ENCODE measurements at places on chromosomes 1 and 21. TPM values are rescaled to one million over a fixed set of nuclear protein-coding genes. Genes with fewer than 3 reads are reported as not detected.

The KIF21B gene
- 1.6 TPM for total RNA-seq

- no peak overlapping the region for H3K27ac ChIP-seq
- H3K4me3 ChIP-seq, result no peak overlapping the region
- no peak for DNase-seq
- H3K4me1 ChIP-seq, result no peaks in the 10 kb centered on the region
Observed at GRCh38 chr1:164382384-164382783, 176.6 kb upstream of the PBX1 start.

DNA sequence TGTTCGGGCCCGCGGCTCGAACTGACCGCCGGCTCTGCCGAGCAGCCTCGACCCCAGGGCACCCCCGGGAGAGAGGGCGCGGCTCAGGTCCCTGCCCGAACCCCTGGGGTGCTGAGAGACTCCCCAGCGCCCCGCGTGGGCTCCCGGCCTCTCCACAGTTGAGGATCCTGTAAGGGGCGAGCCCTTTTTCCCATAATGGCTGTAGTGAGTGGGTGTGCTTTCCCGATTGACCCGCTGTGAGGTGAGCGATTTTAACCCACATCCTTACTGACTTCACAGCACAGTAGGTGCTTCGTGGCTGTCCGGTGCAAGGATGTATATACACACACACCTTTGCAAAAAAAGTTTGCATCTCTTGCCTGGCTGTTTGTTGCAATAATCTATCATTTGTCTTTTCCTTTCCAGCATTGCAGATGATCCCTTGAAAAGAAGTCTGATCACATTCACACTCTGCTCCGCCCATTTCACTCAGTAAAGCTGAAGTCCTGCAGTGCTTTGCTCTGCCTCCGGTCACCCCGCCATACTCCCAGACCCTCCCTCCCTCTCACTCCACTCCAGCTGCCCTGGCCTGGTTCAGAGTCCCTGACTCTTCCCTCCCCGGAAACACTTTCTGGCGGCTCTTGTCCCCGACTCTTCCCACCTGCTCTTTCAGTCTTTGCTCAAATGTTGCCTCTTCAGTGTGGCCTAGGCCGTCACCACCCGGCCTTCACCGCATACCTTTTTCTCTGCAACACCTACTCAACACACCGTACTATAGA, 955 bp upstream of the UBE2G2 start:
- H3K27ac ChIP-seq, result peak overlapping the region; percentile 84
- peaks cover 33% of the 10 kb centered on the region for H3K4me1 ChIP-seq
- DNase-seq, result no peak
- H3K4me3 ChIP-seq, result peak overlapping the region; percentile 96
- peaks cover 7% of the 10 kb centered on the region for H3K36me3 ChIP-seq

The PCP4L1 gene
- total RNA-seq, result 9.0 TPM

The GBP7 gene
- total RNA-seq, result not detected

DNA sequence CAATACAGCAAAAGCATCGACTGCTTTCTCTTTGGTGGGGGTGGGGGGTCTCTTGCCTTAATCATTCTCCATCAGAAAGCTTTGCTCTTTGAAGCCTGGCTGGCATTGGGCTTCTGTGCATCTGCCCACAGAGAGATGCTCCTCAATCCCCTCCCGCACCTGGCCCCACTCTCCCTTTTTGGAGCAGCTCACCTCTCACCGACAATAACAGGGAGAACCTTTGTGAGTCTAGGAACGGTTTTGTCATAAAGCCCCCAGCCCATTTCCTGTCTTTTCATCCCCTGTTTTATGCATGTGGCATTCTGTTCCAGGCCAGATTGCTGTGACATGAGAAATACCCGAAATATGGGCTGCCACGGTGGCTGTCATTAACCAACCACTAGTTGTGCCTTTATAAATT, 469.0 kb upstream of the VAMP3 start:
- peaks cover 34% of the 10 kb centered on the region for H3K4me1 ChIP-seq
- H3K4me3 ChIP-seq, result no peak overlapping the region
- H3K36me3 ChIP-seq, result no peaks in the 10 kb centered on the region
- H3K27ac ChIP-seq, result no peak overlapping the region
- no peaks in the 10 kb centered on the region for H3K27me3 ChIP-seq
- peak; percentile 68 for DNase-seq

DNA sequence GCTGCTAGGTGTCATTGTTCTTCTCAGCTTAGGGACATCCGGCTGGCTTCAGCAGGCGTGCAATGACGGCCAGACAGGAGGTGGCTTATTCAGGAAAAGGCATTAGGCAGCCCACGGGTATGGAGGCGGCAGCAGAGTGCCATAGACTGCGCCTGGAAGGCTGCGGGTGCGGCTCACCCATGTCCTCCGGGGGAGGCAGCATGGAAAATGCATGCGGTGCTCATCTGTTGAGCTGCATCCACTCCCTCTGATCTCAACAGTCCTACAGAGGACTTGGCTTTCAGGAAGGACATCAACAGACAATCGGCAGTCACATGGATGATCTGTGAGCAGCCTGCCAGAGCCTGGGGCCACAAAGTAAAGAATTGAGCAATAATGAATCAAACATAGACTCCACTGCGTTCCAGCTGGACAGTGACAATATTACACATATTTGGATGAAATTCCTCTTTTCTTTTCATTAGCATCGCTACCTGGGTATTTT, 42.9 kb downstream of the UMODL1 start:
- no peak overlapping the region for H3K4me3 ChIP-seq
- H3K27ac ChIP-seq, result no peak overlapping the region
- H3K4me1 ChIP-seq, result peaks cover 10% of the 10 kb centered on the region
- DNase-seq, result no peak

DNA sequence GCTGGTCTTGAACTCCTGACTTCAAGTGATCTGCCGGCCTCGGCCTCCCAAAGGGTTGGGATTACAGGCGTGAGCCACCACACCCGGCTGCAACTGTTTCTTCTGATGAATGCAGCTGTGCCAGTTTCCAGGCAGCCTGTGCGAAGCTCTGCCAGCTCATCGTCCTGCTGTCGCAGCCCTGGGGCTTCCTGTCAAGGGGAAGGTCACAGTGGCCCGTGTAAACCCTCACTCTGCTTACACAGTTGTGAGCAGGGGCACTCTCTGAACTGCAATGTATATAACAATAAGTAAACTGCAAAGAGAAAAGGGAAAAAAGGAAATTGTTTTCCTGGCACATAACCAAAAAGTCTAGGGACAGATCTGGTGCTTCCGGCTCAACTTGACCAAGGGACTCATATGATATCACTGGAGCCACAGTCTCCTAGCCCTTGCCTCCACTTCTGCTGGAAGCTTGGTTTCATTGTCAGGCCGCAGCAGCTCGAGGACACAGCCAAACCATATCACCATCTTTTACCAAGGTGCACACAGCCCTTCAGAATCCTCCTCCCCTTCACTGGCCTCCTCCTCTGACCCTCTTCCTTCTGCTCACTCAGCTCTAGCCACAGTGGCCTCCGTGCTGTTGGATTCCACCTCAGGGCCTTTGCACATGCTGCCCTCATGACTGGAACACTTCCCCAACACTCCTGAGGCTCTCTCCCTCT, 22.8 kb upstream of the LBR start:
- peak overlapping the region; percentile 96 for H3K27ac ChIP-seq
- H3K27me3 ChIP-seq, result no peaks in the 10 kb centered on the region
- DNase-seq, result no peak
- peaks cover 82% of the 10 kb centered on the region for H3K4me1 ChIP-seq
- H3K4me3 ChIP-seq, result no peak overlapping the region
- H3K36me3 ChIP-seq, result no peaks in the 10 kb centered on the region

- DNase-seq, result no peak
- H3K36me3 ChIP-seq, result no peaks in the 10 kb centered on the region
- H3K4me3 ChIP-seq, result no peak overlapping the region
- no peaks in the 10 kb centered on the region for H3K4me1 ChIP-seq
- H3K27me3 ChIP-seq, result no peaks in the 10 kb centered on the region
Observed at GRCh38 chr1:14476170-14476955, 122.1 kb upstream of the KAZN start.

DNA sequence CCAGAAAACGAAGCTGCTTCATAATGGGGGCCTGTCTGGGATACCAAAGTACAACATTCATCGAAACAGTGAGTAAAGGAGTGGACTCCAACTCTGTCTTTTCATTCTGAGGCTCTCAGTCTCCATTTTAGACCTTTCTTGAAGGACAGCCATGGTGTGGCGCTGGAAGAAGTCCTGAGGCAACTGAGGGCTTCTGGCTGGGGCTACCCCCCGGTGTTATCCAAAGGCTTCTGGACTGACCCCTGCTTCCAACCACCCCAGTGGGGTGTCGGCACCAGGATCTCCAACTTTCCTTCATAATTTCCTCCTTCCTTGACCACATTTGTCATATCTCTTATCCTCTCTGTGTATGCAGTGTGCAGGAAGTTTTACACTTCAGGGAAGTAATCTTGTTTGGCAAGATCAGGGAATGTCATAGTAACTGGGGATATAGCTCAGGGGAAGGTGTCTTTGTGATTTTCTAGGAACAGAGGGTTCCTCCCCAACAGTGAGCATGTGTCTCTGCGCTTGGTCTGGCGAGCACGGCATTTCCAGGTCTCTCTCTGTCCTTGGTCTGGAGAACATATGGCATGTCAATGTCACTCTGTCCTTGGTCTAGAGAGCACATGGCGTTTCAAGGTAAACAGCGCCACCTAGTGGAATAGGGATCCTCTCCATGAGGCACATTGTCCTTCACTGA, 19.4 kb upstream of the BSDC1 start:
- no peak overlapping the region for H3K4me3 ChIP-seq
- H3K27ac ChIP-seq, result no peak overlapping the region
- no peak for DNase-seq
- no peaks in the 10 kb centered on the region for H3K36me3 ChIP-seq
- H3K4me1 ChIP-seq, result no peaks in the 10 kb centered on the region
- no peaks in the 10 kb centered on the region for H3K27me3 ChIP-seq

DNA sequence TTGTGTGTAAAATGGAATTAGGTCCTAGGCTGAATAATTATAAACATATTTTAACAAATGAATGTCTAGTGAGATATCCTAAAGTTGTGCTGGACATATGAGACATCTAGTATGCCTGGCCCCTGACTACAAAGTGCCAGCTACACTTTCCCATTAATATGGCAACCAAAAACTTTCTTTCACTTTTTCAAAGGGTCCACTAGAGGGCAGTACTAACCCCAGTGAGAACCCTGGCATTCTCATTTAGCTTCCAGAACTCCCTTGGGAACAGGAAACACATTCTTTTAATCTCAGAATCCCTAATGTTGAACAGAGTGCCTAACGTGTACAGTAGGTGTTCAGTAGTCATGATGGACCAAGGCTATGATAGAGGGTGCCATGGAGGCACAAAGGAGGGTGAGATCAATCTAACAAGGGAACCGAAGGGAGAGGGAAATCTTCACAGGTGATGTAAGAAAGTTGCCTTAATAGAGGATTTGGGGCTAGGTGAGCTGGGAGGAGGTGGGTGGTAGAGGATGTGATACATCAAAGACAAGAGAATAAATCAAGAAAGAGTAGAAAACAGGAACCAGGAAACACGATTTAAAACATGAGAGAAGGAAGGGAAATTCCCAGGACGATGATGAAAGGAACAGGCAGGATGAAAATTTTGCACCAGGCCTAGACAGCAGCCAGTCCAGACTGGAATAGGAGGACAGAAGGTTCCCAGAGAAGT, 41.6 kb downstream of the NSL1 start:
- no peaks in the 10 kb centered on the region for H3K36me3 ChIP-seq
- H3K27me3 ChIP-seq, result no peaks in the 10 kb centered on the region
- no peak for DNase-seq
- peaks cover 17% of the 10 kb centered on the region for H3K4me1 ChIP-seq
- H3K4me3 ChIP-seq, result no peak overlapping the region

DNA sequence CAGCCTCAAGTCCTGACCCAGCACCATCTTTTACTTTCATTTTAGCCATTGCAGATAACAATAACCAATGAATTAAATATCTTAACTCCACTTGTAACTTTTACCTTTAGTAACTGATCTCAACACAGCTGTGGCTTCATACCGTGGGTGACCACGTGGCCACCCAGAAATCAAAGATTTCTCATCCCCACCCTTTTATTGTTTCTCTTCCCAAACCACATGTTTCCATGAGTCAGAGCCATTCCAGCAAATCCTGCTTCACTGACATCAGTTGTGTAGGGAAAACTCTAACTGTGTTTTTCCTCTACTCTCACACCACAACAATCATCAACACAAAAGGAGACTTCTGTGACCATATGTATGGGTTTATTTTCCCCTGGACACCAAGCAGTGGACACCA, 25.1 kb upstream of the BRDT start:
- no peaks in the 10 kb centered on the region for H3K36me3 ChIP-seq
- H3K27me3 ChIP-seq, result no peaks in the 10 kb centered on the region
- DNase-seq, result no peak
- no peak overlapping the region for H3K4me3 ChIP-seq
- H3K4me1 ChIP-seq, result peaks cover 10% of the 10 kb centered on the region
- no peak overlapping the region for H3K27ac ChIP-seq

GRCh38 chr1:240134596-240134995, 42.9 kb downstream of the FMN2 start:
- H3K36me3 ChIP-seq, result no peaks in the 10 kb centered on the region
- no peak for DNase-seq
- no peak overlapping the region for H3K4me3 ChIP-seq
- no peak overlapping the region for H3K27ac ChIP-seq
- H3K4me1 ChIP-seq, result no peaks in the 10 kb centered on the region

GRCh38 chr1:2447276-2448097, 28.6 kb upstream of the PLCH2 start:
- H3K4me1 ChIP-seq, result no peaks in the 10 kb centered on the region
- no peaks in the 10 kb centered on the region for H3K27me3 ChIP-seq
- H3K27ac ChIP-seq, result no peak overlapping the region
- H3K36me3 ChIP-seq, result no peaks in the 10 kb centered on the region

DNA sequence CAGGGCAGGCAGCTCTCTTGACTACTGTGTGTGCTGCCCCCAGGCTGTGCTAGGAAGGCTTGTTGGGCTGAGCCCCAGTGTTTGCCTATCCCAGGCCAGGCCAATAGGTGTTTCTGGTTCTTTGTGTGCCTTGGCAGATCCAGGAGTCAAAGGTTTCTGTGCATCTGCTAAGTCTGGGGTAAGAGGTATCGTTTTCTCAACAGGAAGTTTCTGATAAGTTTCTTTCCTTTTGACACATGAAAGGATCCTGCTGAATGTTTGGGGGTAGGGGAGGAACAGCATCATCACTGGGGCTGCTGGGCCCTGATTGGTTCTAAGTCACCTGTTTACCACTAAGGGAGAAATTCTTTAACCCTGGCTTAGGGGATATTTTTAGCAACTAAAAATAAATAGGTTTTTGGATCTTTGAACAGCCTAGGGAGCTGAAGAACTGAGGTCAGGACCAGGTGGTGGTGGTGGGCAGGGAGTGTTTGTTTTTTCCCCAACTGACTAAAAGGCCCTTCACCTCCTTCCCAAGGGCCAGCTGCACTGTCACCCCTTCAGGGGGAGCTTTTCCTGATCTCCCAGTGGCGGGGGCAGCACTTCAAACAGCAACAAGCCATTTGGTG, 85.1 kb downstream of the KCNN3 start:
- no peaks in the 10 kb centered on the region for H3K27me3 ChIP-seq
- no peak for DNase-seq
- no peaks in the 10 kb centered on the region for H3K4me1 ChIP-seq
- peak overlapping the region; percentile 6 for H3K27ac ChIP-seq
- no peaks in the 10 kb centered on the region for H3K36me3 ChIP-seq

The CDCA8 gene
- not detected for total RNA-seq
